Peyer's patch (tissue), 4 donors: ENCODE measurements at places on chromosomes 2 and 18. TPM values are rescaled to one million over a fixed set of nuclear protein-coding genes. Genes with fewer than 3 reads are reported as not detected.

DNA sequence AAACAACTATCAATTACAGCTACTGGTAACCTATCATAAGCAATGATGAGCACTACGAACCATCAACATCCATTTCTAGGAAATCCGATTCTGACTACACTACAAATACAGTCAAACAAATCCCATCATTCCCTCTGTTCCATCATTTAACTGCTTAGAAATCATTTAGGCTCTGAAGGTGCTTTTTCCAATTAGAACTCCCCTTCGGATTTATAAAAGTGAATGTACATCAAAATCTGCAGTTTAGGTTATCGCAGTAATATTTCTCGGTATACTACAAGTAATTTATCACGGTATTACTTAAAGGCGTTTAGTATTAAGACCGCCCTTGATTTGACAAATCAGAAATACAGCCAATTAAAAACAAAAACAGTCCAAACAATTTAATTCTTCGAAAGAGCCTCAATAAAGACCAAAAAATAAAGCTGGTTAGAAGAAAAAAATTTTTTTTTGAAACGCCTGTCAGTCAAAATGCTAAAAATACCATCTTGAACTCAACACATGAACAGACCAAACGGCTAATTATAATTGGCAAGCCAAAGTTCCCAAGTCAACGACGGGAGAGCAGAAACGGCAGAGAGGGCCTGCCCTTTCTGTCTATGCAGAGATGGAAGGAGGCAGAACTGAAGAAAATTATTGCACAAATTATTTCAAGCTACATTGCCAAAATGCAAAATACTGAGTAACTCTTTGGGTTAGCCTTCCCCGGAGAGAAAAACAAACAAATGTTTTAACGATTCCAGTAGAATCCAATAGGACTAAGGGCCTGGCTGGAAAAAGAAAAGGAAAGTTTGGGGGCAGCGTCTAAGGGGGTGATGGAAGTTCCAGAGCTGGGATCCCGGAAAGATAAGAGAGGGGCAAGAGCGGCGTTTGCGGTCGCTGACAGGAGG, 1.2 kb downstream of the VPS54 start:
- no peaks in the 10 kb centered on the region for H3K27me3 ChIP-seq
- H3K36me3 ChIP-seq, result no peaks in the 10 kb centered on the region
- peak overlapping the region; percentile 91 for H3K4me3 ChIP-seq
- no peak for DNase-seq
- no peaks in the 10 kb centered on the region for H3K4me1 ChIP-seq
- H3K27ac ChIP-seq, result peak overlapping the region; percentile 94

DNA sequence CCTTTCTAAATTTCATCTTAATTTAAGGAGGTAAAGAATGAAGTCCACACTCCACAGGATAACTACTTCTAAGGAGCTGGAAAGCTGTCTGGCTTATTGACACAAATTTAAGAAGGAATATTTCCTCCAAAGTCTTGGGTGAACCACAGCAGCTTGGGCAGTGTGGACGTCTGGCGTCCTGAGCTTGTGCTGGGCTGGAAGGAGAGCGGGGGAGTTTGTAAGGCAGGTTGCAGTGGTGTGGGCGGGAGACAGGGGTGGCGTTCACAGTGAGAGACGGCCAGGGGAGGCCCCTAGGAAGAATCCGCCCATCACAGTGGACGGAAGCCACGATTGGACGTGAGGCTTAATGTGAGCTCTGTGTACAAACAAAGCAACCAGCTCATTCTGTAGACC, 25.7 kb downstream of the ADI1 start:
- no peaks in the 10 kb centered on the region for H3K4me1 ChIP-seq
- no peaks in the 10 kb centered on the region for H3K27me3 ChIP-seq
- no peak overlapping the region for H3K4me3 ChIP-seq
- H3K36me3 ChIP-seq, result no peaks in the 10 kb centered on the region
- no peak for DNase-seq

GRCh38 chr2:70960833-70961647, 17.4 kb upstream of the ANKRD53 start:
- H3K27ac ChIP-seq, result no peak overlapping the region
- DNase-seq, result no peak
- peaks cover 6% of the 10 kb centered on the region for H3K27me3 ChIP-seq
- no peaks in the 10 kb centered on the region for H3K36me3 ChIP-seq

- H3K27me3 ChIP-seq, result no peaks in the 10 kb centered on the region
- peaks cover 43% of the 10 kb centered on the region for H3K36me3 ChIP-seq
- peaks cover 6% of the 10 kb centered on the region for H3K4me1 ChIP-seq
- H3K27ac ChIP-seq, result peak overlapping the region; percentile 86
Measured at GRCh38 chr2:86037141-86037794, 68.4 kb downstream of the POLR1A start.

DNA sequence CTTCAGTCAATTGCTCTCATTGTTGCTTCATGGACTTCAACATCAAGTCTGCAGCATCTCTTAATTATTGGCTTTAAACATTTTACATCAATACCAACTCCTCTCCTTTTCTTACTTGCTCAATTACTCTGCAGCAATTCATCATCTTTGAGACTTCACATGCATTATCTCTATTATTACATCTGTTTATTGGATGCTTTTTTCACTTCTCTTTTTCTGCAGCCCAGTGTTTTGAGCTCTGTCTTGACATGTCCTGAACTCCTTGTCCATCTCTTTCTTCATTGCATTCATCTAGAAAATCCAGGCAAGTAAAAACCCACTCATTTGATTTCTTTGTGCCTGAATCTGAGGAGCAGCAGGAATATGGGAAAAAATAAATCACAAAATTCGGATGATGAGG, 647.9 kb downstream of the PLCL1 start:
- H3K4me3 ChIP-seq, result no peak overlapping the region
- no peaks in the 10 kb centered on the region for H3K4me1 ChIP-seq
- H3K27ac ChIP-seq, result no peak overlapping the region
- no peaks in the 10 kb centered on the region for H3K27me3 ChIP-seq
- H3K36me3 ChIP-seq, result no peaks in the 10 kb centered on the region

DNA sequence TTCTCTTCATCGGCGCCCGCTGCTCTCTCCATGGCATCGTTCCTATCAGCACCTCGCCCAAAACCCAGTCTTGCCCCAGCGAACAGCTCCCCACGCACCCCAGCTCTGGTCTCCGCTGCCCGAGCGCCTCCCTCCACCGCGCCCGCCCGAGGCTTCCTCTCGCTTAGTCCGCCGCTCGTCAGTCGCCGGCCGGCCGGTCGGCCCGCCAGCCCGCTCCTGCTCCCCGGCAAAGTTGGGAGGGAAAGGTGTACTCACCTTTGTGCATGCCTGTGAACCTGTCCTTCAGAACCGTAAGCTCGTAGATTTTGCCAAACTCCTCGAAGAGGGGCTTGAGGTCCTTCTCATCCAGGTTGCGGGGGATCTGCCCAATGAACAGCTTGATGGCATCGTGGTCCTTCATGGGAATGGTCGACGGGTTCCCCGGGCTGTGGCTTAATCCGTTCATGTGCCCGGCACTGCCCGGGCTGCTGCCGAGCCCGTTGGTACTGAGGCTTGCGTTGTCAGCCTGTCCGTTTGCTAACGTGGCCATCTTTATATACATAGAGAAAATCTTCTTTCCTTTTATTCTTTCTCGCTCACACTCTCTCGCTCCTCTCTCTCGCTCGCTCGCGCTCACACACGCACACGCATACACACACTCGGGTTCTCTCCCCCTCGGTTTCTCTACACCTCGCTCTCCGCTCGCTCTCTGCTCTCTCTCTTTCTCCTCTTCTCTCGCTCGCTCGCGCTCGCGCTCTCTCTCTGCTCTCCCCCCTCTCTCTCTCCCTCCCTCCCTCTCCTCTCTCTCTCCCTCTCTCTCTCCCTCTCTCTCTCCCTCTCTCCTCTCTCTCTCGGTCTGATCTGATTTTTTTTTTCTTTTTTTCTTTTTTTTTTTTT, at the start of gene CELF4:
CELF4 (minus strand) TSS at position 698 of the 876 bp plus-strand sequence.
- no peak for DNase-seq
- H3K36me3 ChIP-seq, result no peaks in the 10 kb centered on the region
- no peaks in the 10 kb centered on the region for H3K4me1 ChIP-seq
- H3K4me3 ChIP-seq, result no peak within 1 kb of the TSS

- H3K36me3 ChIP-seq, result no peaks in the 10 kb centered on the region
- DNase-seq, result no peak
- H3K4me1 ChIP-seq, result no peaks in the 10 kb centered on the region
Measured at GRCh38 chr2:104756118-104756517, 97.8 kb upstream of the POU3F3 start.

IL1R2 gene
- total RNA-seq, result 10.0 TPM

FAM161A gene
- 1.5 TPM for total RNA-seq

OSBPL6 gene
- total RNA-seq, result 14.9 TPM

RGPD3 gene
- 0.83 TPM for total RNA-seq
